ENCODE measurements at places on chromosomes 2 and 18.

DNA sequence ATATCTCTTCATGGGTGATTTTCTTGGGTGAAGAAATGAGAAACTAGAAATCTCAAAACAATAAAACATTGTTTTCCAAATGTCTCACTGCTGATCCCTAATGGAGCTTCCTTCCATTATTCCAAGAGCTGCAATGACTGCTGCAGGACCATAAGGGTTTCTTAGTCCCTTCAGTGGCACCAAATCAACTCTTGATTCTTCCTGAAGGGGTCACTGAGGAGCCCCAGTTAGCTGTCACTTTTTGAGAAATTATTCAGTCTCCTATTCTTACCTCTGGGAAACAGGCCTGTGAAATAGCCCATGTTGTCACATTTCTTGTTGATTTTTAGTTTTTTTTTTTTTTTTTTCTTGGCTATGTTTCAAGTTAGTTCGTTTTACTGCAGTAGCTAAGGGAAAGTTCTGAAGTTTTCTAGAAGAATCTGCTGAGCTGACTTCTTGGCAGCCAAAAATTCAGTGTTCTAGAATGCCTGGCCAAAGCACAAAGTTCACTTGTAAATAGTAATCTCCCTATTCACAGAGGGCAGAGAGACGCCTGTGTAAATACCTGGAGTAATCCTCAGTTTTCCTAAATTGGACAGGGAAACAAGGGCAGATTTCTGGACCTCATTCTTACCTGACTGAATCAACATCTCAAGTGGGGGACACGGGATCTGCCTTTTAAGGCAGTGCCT is 480.0 kb downstream of the RIT2 start:
- no peak for DNase-seq

GRCh38 chr2:174794851-174795374 is 30.6 kb upstream of the CHRNA1 start:
- no peak for DNase-seq

GRCh38 chr2:54728669-54729120 is 5.2 kb downstream of the EML6 start:
- DNase-seq: no peak

DNA sequence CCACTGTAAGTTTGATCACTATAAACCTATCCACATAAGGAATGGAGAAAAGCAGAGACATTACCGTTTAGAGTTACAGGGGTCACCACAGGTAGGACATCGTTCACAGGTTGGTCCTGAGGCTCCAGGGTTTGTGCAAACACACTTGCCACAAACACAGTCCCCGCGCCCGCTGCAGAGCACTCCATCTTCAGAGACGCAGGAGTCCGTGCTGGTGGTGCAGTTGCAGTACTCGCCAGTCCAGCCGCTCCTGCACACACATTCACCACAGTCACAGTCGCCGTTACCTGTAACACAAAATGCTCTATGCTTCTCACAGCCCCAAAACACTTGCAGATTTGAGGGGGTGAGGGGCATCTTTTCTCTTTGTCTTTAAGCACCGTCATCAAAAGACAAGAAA is 63.9 kb upstream of the PLA2R1 start:
- DNase-seq: no peak

DNA sequence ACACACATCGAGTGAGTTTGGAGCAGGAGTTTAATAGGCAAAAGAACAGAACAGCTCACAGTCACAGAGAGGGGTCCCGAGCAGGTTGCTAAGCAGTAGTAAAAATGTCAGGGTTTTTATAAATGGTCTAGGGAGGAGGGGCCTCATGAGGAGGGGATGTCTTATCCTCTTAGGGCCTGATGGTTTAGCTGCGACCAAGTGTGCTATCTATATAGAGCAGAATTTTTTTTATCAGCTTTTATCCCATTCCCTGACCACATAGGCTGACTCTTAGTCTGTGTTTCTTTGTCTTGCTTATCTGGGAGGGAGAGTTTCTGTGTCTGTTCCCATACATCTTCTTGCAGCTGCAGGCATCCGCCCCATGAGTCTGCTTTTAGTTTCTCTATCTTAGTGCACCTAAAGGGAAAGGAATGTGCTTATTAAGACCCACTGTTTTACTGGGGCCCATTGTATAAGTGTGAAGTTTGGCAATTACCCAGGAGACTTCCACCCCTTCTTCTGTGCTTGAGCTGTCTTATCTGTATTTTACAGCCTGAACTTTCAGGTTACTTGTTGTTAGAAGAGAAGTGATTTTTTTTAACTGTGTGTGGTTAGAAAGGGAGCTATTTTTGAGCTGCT is 30.4 kb upstream of the GMCL1 start:
- DNase-seq: peak; percentile 75

DNA sequence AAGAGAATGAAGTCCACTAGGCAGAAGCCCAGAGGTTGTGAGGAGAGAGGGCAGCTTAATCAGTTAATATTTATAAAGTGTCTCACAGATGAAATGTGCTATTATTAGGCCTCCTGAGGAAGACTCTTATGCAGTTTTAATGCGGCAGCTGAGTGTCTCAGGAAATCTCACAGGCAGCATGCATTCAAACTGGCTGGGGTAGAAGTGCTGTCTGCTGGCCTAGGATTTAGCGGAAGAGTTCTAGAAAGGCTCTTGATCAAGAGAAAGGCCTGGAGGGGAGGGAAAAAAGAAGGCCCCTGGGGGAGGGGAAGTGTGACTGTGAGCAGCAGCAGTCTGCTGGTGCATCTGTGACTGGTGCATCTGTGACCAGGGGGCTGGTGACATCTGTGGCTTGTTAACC is 133.0 kb downstream of the FSHR start:
- DNase-seq: no peak

GRCh38 chr2:236945431-236946016 is 140.2 kb upstream of the COPS8 start:
- DNase-seq: no peak

DNA sequence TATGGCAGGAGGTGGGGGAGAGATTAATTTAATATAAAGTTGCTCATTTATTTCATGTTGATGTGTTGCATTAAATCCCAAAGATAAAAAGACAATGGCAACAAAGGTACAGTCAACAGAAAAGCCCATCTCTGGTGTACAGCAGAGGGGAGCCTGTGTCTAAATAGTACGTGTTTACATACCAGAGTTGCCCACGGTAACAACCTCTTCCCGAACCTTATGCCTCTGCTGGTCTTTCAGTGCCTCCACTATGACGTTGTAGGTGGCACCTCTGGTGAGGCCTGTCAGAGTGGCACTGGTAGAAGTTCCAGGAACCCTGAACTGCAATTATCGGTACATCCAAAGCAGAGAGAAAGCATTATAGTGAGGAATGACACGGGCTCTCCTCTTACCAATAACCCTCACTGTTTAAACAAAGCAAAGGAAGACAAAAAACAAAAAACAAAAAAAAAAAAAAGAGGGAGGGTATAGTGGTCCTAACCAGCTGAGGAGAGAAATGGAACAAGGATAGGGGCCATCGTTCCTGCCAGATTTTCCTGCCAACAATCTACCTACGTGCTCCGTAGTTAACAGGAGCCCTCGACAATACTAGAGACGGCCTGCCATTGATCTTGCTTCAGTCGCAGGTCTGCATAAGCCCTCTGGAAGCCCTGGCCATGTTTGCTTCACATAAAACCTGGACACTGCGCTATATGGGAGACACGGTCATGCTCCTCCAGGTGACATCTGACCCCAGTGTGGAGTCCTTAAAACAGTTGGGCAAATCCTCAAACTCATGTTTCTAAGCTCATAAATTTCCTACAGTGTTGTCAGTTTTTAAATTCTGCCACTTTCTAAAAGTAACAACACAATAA is 58.5 kb downstream of the ATIC start:
- no peak for DNase-seq

- no peak for DNase-seq
Measured at GRCh38 chr2:47264143-47264542, 109.0 kb upstream of the STPG4 start.

- DNase-seq: no peak
Measured at GRCh38 chr2:196617430-196617829, 22.1 kb upstream of the CCDC150 start.

DNA sequence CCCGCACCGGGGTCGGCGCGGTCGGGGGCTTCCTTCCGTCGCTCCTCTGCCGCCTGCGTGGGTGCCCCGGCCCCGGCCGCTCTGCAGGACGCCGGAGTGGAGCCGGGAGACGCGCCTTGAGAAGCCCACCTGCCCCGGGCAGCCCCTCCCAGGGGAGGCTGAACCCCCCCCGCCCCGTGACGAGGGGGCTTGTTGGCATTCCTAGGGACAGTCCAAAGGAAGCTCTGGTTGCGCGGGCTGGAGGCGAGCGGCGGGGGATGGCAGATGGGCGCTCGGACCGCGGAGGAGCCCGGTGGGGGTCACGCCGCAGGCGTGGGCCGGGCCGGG is 133.5 kb upstream of the MGAT5 start:
- no peak for DNase-seq

- DNase-seq: no peak
Measured at GRCh38 chr2:164595031-164595430, 26.3 kb downstream of the GRB14 start.

GRCh38 chr18:25177631-25178030 is 174.3 kb downstream of the ZNF521 start:
- DNase-seq: no peak

DNA sequence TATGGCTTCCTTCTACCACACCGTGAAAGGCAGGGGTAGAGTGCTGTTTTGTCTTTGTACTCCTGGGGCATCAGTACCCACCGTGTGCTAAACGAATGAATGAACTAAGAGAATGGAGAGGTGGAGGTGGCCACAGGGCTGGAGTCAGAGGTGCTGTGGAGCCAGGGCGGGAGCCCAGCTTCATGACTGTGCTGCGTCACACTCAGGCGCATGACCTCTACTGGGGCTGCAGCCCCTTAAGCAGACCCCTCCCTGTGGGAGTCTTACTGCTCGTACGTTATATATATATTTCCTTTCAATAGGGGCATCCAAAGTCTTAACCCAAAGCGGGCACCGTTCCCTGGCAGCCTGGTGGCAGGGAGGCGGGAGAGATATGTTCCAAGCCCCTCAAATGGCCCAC is 18.0 kb upstream of the LBH start:
- DNase-seq: no peak

Measured in Jurkat, Clone E6-1 (cell line).